ENCODE measurements at places on chromosomes 1 and 21. TPM values are rescaled to one million over a fixed set of nuclear protein-coding genes. Genes with fewer than 3 reads are reported as not detected.

The DPT gene
- 0.56 TPM for total RNA-seq

The NBPF20 gene
- total RNA-seq = 2.1 TPM

The PALMD gene
- 17.7 TPM for total RNA-seq

The HSPB7 gene
- total RNA-seq = 1.6 TPM

The MYOC gene
- total RNA-seq = 0.20 TPM

The FNDC5 gene
- not detected for total RNA-seq

The RSPH1 gene
- total RNA-seq = 0.24 TPM

The BSND gene
- not detected for total RNA-seq

The NPL gene
- total RNA-seq = 11.5 TPM

The OR2G6 gene
- total RNA-seq = not detected

The B3GALT2 gene
- total RNA-seq = 0.04 TPM

The USH2A gene
- not detected for total RNA-seq

The PGLYRP3 gene
- 31.3 TPM for total RNA-seq

The PMVK gene
- 55.6 TPM for total RNA-seq

The AK5 gene
- not detected for total RNA-seq

The OPRD1 gene
- not detected for total RNA-seq

The KCND3 gene
- total RNA-seq = 1.7 TPM

The SPRR2A gene
- 5,244 TPM for total RNA-seq

The PCAT6 gene
- total RNA-seq = 5.8 TPM

The TRPM2 gene
- 1.2 TPM for total RNA-seq

The SYTL1 gene
- total RNA-seq = 113 TPM

The RGS5 gene
- total RNA-seq = 28.3 TPM

The GBP4 gene
- 1.0 TPM for total RNA-seq

The RAB3B gene
- 0.04 TPM for total RNA-seq

The FOXO6 gene
- total RNA-seq = not detected

The PADI1 gene
- 40.0 TPM for total RNA-seq

The ZNF683 gene
- not detected for total RNA-seq

The ALX3 gene
- total RNA-seq = not detected

The ETNK2 gene
- total RNA-seq = 2.8 TPM

The EFNA3 gene
- 20.6 TPM for total RNA-seq

The AMPD1 gene
- not detected for total RNA-seq

The LCE3E gene
- total RNA-seq = 4.3 TPM

The MAGOH gene
- total RNA-seq = 30.0 TPM

The FAM78B gene
- 0.88 TPM for total RNA-seq

The ADAM30 gene
- total RNA-seq = not detected

The NPPB gene
- total RNA-seq = not detected

The PKP1 gene
- 608 TPM for total RNA-seq
